GM20000 (cell line): ENCODE measurements at places on chromosomes 11 and 22.

DNA sequence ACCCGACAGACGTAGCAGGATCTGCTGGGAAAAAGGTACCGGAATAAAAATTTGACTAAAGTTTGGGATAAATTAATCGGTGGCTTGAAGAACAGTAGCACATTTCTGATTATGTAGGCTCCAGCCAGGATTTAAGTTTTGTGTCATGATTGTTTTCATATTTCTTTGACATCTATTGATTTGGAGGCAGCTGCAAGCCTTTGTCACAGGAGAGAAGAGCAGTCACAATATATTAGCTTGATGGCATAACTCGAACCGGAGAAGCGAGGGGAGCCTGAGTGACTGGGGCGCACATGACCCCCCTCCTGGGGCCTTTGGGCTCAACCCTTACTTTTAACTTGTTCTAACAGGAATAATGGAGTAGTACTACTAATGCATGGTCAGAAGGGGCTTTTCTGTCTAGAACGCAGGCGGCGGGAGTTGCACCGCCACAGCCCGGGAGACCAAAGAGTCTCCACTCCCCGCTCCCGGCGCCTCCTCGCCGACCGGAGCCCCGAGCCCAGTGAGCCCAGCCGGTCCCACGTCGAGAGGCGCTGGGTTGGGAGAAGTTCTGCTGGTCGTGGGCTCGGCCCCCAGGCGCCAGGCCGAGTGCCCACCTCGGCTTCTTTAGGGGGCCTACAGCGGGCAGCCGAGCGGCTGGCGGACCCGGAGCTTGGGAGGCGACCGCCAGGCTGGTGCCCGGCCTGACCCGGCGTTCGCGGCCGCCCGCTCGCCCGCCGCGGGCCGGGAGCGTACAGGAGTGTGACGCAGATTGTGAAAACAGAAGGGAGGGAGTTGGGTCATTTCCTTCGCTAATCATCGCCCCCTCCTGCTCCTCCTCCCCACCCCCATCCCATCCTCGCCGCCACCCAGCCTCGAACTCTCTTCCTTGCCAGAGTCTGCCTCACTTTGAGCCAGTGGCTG is 15.7 kb upstream of the PAX6 start:
- DNase-seq = peak; percentile 30

DNA sequence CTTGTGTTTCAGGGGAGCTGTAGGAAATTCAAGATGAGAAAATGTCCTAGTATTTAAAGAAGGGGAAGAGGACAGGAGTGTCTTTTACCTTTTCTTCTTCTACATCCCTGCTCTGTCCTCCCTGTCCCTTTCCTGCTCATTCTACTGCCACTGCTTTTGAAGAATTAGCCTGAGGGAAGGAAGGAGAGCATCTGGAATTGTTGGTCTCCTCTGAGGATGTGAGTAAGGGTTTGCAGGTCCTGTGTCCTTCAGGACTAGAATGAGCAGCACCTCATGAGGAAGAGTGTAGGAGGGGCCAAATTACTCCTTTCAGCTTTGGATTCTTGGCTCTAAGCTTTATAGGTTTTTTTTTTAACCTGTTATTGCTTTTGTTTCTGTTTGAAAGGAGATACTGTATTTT is 24.2 kb downstream of the SNU13 start:
- no peak for DNase-seq

DNA sequence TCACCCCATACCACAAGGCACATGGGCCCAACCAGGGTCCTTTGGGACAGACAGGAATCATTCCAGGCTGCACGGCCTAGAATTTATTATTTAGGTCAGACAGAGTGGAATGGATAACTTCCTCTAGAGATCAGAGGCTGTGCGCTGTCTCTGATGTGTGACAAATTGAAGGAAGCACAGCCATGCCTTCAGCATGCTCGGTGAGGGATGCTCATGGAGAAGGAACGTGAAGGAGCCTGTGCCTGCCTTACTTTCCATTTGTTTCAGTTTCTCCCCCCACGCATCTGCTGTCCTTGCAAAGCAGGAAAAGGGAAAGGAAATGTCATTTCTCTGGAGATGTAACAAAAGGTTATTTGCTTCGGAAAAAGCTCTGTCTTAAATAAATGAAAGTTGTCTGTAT is 644.1 kb downstream of the OPCML start:
- no peak for DNase-seq

GRCh38 chr11:27514558-27514957 is 8.0 kb upstream of the LIN7C start:
- DNase-seq = no peak

- DNase-seq = no peak
These were observed 329.5 kb downstream of the SOX6 start for GRCh38 chr11:16026849-16027248.

GRCh38 chr22:47388331-47388730 is 625.9 kb downstream of the TBC1D22A start:
- DNase-seq = no peak

- no peak for DNase-seq
These were observed 131.9 kb upstream of the MTMR2 start for GRCh38 chr11:96055706-96056387.

DNA sequence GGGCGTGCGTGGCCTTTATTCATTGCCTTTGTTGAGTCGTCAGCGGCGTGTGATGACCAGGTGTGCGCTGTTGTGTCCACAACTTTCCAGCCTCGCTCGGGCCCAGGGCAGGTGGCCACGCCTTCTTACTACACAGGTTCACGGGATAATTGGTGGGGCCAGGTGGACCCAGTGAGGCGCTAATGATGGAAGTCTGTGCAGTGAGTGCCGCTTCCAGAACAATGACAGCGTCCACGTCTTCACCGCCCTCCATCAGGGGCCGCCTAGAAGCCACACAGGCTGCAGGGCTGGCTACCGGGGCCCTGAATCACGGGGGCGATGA is 1197.3 kb downstream of the BRD1 start:
- no peak for DNase-seq

GRCh38 chr22:19097518-19097917 is 24.7 kb downstream of the DGCR2 start:
- no peak for DNase-seq

GRCh38 chr11:117654281-117655255 is 142.4 kb downstream of the DSCAML1 start:
- no peak for DNase-seq

GRCh38 chr11:61985869-61986268 is 18.4 kb upstream of the FTH1 start:
- no peak for DNase-seq
